ELF-1 (cell line): ENCODE measurements at places on chromosomes 16 and 17.

GRCh38 chr16:22265351-22265750 lies 31.9 kb upstream of the POLR3E start:
- no peak for DNase-seq

- DNase-seq, result no peak
These were observed at the start of gene TMC8 for GRCh38 chr17:78130437-78131101. TMC8 (plus strand) TSS chr17:78130771; CDS start chr17:78131589, 818 bp downstream.

- DNase-seq, result no peak
These were observed 358.3 kb downstream of the SOX9 start for GRCh38 chr17:72479113-72479512.

DNA sequence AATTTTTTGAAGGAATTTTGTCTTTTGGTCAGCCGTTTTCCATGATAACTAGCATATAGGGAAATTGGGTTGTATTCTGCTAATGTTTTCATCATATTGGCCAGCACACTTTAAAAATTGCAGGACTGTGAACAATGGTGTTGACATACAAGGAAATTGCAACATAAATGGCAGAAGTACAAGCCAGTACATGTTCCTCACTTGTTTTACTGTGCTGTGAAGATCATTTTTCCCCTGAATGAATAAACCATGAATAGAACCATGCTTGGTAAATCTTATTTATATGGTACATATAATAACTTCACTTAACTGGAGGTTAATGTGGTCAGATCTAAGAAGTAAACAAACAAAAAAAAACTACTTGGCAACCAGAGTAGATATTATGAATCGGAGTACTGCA lies 22.8 kb downstream of the OMG start:
- no peak for DNase-seq

DNA sequence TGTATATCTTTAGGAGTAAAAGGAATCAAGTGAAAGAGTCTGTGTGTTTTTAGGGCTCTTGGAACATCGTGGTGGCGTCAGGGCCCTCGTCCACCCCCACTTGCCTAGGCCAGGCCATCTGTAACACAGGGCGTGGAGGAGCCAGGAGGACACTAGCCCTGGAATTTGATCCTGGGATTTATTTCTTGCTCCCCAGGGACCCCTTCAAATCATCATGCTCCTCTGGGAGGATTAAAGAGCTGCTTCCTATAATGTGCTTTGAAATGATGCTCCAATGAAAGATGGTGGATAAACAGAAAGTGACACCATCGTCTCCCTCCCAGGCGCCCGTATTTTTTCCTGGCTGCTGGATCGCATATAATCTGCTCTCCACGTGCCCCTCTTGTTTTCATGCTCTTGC lies 113.3 kb downstream of the AATF start:
- no peak for DNase-seq

GRCh38 chr16:35404273-35404672 lies 1944.9 kb downstream of the TP53TG3F start:
- DNase-seq, result no peak

DNA sequence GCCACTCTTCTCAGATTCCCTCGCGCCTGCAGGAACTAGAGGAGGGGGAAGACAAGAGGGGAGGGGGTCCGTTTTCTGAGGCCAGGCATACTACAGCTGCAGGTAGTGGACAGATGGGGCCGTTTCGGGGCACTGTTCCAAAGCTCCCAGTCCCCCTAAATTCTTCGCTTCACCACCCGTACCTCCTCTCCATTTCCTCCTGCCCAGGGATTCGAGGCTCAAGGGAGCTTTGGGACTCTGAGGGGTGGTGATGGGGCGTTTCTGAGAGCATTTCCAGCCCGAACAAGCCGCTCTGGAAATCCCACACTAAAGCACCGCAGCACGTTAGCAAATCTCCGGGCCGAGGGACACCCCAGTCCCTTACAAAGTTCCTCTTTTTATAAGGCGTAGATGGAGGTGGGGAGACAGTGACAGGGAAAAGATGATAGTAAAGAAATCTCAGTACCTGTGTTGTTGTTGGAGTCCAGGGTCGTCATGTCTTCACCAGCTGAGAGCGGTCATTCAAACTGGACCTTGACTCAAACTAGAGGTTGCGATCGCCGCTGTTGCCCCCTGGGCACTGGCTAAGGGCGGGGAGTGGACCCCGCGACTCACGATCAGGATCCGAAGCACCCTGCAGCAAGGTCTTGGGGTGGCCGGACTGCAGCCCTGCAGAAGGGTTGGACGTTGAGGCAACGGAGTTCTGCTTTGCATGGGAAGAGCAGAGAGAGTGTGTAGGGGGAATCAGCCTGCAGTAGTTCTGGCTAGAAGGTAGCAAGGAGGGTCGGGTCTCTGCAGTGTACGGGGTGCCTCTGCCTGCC lies 570 bp downstream of the NR1D1 start:
- no peak for DNase-seq
